ENCODE measurements at places on chromosomes 7 and 10.

GRCh38 chr7:156545979-156546378 is 94.6 kb upstream of the RNF32 start:
- no peak for ATAC-seq

DNA sequence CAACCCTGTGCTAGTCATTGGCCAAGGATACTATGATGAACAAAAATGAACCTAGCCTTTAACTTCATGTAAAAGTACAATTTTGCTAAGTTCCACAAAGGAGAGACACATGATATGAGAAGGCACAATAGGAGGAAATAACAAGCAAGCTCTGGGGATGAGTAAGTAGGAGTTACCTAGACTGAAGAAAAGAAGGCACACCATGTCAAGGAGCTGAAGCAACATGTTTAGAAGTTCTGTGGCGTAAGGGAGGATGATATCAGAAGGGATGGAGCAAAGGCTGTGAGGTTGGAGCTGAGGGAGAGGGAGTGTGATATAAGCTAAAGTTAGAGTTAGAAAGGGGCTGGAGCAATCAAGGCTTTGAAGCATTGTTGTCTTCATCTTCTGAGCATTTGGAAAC is 25.6 kb downstream of the KIFBP start:
- ATAC-seq, result no peak

DNA sequence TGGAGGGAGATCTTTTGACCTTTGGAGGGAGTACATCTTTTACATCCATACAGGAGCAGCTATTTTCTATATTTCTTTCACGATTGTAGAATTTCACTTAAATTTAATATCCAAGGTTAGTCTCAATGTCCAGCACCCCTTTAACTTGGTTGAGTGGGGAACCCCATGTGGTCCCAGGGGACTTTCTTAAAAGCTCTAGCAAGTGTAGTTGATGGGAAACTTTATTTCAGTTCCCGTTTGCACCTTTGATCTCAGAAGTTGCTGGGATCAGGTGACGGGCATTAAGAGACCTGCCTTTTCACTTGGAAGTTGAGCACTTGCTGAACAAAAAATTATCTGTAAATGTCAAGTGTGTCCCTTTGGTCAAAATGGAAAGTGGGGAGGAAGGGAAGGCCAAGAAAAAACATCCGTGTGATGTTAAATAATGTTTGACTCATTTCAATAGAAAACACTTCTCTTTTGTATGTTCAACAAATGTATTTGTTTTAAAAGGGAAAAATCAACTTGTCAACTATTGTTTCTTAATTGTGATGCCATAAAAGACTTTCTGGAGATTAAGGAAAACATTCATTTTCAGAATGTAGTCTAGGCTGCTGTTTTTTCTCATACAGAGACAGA is 370.1 kb upstream of the GALNT17 start:
- ATAC-seq, result no peak

DNA sequence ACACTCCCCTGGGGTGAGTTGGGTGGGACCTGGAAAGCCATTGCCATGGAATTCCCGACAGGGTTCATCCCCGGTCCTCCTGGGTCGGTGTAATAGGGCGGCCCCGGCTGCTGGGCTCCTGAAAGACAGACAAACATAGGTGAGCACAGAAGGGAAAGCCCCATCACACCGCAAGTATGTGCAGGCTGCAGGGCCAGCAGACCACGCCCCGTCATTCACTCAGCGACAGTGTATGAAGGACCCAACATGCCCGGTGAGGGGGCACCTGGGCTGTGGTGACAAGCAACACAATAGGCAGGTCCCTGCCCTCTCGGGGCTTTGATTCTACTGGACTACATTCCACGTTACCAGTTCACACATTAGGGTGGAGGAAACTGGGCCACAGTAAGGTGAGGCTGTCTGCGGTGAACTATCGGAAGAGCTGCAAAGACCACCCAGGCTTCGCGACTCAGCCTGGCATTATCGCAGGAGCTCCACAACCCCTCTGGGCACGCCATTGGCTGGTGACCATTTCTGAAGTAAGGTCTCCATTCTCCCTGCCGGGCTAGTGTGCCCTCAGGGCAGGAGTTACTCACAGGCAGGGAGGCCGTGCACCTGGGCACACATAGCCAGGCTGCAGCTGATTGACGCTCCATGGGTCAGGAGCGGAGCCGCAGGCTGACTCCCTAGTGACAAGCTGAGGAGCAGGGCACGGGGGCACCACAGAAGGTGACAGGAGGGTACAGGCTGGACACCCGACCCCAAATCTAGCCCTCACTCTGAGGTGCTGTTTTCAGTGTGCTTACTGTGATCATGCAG is 99.2 kb downstream of the VOPP1 start:
- no peak for ATAC-seq

DNA sequence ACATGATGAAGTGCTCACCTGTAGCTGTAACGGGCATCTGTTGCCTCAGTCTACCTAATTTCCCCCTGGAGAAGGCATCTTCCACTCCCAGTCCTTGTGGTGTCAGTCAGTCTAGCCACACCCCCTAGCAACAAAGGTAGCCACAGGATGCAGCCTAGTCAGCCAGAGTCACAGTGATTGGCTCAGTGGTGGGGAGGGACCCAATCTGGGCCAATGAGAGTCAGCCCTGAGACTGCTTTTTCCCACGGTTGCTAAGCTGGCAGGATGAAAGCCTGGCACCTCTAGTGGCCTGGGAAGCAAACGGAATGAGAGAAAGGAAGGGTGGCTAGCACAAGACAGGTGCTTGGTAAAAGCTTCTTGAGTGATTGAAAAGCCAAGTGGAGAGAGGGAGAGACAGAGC is 118.6 kb downstream of the SH3PXD2A start:
- ATAC-seq, result peak; percentile 88

DNA sequence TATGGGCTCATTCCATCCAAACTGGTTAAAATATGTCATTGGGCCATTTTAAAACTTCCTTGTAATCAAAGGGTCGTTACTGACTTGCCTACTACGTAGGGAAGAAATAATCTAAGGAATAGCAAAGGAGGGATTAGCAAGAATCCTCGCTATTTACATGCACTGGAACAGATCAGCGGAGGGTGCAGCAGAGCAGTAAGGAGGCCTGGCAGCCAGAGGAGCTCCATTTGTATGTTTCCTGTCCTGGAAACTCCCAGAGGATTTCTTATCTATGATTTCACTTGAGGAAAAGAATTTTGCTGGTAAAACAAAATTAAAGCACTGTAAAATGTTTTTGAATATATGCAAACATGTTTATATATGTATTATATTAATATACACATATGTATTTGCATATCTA is 107.3 kb downstream of the TPK1 start:
- no peak for ATAC-seq

Data from esophagus mucosa (tissue), 1 donor.